Fibroblast of skin of left biceps (primary cell): ENCODE measurements at places on chromosomes 7 and 10.

- no peak for DNase-seq
Measured at GRCh38 chr10:1141261-1141660, 85.1 kb downstream of the WDR37 start.

DNA sequence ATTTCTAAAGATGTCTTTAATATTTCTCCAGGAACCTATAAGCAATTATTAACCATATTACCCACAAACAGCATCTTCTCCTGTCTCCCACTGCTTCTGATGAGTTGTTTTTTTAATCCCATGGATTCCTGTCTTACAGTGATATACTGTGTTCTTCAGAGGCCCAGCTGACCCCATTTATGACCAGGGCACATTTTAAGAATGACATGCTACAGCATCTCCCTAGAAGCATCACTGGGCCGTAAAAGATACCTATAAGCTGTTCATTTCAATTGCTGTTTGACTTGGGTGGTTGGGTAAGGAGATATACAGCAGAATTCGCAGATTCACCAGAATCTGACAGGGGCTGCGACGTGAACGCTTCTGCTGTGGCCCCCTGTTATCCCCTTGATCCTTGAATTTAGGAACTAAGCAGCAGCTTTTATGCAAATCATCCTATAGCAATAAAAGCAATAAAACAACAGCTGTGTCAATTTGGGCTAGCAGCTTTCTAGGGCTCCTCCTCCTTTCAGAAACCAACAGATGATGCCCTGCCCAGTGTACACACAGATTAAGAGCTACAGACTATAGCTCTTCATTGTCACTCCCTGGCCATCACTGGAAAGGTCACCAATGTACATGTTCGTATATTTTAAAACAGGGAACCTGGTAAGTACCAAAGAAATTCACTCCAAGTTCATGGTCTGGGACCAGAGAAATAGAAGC, 86.8 kb downstream of the CPEB3 start:
- no peak for DNase-seq

GRCh38 chr7:33757563-33758165, 147.7 kb upstream of the BMPER start:
- DNase-seq: no peak

GRCh38 chr10:46226900-46227558, 59.8 kb upstream of the ANTXRL start:
- DNase-seq: no peak

DNA sequence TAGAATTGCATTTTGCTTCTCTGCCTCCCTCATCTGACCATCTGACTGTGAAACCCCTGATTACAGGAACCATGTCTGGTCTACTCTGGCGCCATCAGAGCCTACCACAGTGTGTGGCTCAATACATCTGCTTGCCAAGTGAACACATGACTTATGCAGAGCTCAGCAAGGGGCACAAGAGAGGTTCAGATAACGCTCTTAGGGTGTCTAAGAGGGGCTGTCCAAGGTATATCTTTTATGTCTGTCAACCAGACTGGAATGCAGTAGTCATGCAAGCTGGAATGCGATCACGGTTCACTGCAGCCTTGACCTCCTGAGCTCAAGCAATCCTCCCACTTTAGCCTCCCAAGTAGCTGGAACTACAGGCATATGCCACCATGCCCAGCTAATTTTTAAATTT, 10.3 kb upstream of the RRP12 start:
- no peak for DNase-seq

DNA sequence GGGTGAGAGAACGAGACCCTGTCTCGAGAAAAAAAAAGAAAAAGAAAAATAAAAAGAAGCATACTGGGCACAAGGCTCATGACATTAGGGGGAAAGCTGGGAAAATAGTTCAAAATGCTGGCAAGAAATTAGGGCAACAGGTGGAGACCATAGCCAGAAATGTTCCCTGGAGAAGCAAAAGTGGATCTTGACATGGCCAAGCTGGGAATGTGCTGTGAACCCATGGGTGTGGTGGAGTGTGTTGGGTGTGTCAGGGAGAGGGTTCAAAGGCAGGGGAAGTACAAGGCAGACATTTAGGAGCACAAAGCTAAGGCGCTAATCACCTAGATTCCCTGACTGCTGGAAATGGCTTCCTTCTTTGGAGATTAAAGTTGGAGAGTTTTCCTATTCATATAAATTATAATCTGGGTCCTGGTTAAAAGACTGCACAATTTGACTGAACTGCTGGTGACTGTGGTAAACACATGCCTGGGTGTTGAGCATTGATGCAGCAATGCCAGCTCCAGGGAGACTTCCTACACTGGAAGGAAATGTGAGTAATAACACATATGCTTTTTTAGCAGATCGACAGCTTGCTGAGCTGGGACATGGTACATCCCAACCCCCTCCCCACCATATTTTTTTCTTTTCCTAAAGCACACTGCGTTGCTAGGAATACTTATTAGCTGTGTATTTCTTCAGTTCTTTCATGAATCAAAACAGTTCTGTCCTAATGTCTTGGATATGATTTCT, 70.1 kb upstream of the ARHGAP21 start:
- DNase-seq: no peak

- DNase-seq: no peak
Measured at GRCh38 chr10:76393875-76394706, 962.7 kb downstream of the LRMDA start.

DNA sequence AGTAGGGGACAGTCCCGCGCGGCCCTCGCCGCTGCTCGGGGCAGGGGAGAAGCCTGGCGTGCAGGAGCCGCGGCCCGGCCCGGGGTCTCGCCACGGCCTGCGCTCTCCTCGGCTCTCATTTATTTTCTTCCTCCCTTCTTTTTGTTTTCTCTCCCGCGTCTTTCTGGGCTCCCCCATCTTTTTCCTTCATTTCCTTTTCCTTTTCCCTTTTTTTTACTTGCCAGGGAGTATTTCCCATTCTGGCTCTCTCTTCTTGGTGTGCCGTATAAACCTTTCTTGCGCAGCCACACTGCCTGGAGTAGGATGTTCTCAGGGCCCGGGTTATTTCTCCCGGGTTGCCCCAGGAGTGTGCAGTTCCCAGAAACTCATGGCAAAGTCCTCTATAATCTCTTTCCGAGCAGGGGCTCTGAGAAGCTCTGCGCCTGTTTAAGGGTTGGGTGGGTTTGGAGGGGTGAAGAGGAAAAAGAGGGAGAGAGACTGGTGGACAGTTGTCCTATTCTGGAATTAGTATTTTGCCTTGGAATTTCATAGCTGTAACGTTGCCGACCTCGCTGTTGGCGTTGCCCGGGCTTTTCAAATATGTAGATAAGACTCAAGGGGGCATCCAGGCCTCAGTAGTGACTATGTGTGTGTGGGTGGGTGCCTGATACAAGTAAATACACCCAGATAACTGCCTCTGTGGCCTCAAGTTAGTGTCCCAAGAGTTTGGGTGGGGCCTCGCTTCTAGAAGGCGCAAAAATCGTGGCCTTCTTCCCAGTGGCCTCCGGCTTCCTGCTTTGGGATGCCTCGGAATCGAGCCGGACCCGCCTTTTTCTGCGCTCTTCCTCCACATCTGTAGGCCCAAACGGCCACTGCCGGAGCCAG, 4.3 kb upstream of the ZNF503 start:
- DNase-seq: no peak

DNA sequence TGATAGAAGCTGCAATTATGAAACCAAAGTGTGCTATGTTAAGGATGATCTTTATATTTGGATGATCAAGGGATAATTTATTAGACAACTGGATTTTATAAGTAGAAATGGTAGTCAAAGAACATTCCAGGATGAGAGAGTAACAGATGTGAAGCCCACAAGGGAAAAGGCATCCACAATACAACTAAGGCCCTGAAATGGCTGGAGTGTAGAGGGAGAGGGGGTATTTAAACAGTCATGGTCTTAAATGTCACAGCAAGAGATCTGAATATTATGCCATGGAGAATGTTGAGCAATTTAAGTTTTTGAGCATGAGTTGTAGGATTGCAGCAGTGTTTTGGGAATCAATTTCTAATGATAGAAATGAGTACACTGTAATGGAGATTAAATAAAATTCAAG, 282.3 kb upstream of the DKK1 start:
- DNase-seq: no peak

GRCh38 chr10:131822013-131822691, 78.7 kb upstream of the PPP2R2D start:
- DNase-seq: no peak

- peak; percentile 38 for DNase-seq
Measured at GRCh38 chr7:98852826-98853225, 17.0 kb downstream of the TMEM130 start.

GRCh38 chr10:373015-373414, 237.8 kb downstream of the ZMYND11 start:
- no peak for DNase-seq

DNA sequence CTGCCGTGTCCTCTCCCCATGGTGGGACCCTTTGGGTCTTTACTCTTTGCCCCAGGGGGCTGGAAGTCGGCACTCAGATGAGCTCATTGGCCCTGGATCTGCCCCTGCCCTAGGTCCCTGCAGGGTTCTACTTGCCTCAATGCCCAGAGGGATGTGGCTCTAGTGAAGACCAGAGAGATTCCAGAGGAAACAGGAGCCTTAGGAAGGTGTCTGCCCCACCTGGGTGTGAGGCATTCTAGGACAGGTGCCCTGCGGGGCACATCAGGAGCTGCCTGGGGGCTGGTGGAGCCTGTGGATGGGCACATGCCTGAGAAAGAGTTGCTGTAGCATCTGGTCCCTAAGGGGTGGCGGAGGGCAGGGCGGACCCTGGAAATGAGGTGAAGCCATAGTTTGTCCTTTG, 128.6 kb downstream of the ADCY1 start:
- DNase-seq: no peak
